ENCODE measurements at places on chromosomes 2 and 18.

GRCh38 chr2:9212010-9212635 lies 5.5 kb downstream of the ASAP2 start:
- DNase-seq, result no peak

- DNase-seq, result no peak
Measured at GRCh38 chr2:161379740-161380139, 36.4 kb upstream of the TBR1 start.

DNA sequence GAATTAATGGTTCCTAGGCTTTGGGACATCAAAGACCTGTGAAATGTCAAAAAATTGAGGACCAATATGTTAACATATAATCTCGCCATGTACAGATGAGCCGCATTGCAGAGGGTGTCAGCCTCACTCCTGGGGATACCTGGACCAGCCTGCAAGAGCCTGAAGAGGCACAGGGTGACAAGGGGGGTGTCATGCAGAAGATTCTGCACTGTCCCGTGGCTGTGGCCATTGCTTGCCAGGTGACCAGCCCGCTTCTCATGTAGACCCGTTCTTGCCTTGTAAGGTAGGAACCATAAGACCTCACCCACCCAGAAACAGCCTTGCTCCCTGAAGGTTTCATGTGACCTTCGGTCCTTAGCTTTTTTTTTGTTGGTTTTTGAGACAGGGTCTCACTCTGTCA lies 37.5 kb downstream of the TMEM37 start:
- DNase-seq, result no peak

DNA sequence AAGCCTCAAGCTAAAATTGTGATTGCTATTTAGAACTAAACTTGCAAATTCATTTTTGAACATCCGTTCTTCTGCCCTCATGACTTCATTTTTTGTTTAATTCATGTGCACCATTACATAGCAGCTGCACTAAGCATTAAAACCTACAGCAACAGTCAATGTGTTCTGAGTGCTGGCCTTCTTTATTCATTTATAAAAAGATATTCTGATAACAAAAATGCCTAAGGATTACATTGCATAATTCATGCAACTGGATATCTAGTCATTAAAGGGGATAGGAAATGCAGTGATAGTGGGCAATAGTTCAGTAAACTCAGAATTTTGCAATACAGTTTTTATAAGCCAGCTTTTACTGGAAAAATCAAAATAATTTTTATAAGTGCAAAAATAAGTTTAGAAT lies 294.4 kb upstream of the EPC2 start:
- no peak for DNase-seq

- DNase-seq, result no peak
Measured at GRCh38 chr2:29702276-29702675, 219.1 kb downstream of the ALK start.

DNA sequence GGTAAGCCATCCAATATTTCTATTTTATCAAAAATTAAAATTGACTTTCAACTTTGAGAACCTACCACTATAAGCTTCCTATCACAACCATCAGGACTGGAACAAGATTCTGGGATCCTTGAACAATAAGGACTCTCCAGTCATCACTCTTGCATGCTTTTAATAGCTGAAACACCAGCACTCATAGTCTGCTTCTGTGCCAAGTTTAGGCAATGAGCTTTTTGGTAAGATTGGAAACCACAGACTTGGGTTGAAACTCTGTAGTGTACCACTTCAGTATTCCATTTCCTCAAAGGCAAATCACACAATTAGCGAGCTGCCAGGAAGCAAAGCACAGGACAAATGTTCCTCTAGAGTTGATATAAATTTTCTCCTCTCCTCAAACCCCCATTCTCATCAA lies 1065.8 kb upstream of the SLC39A10 start:
- no peak for DNase-seq

- DNase-seq, result no peak
Measured at GRCh38 chr2:191114403-191114886, 36.3 kb downstream of the STAT4 start.

DNA sequence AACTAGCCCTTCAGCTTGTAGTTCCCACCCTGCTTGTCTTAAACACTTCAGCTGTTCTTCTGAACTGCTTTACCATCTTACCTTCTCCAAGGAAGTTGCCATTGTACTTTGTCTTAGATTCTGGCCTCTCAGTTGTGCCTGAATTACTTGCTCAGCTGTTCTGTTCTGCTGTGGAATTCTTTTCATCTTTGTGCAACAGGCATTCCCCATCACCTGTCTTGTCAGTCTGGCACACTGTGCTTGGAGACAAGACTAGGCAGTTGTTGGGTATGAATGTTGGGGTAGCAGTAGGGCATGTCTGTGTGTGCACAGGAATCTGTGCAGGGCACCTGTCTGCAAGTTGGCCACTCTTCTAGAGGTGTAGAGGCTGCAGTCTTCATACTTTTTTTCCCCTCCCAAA lies 38.7 kb downstream of the PHLPP1 start:
- DNase-seq, result no peak

GRCh38 chr2:239880396-239880795 lies 144.7 kb downstream of the NDUFA10 start:
- DNase-seq, result no peak

Measured in kidney glomerular epithelial cell (primary cell).